ENCODE measurements at places on chromosomes 7 and 10.

DNA sequence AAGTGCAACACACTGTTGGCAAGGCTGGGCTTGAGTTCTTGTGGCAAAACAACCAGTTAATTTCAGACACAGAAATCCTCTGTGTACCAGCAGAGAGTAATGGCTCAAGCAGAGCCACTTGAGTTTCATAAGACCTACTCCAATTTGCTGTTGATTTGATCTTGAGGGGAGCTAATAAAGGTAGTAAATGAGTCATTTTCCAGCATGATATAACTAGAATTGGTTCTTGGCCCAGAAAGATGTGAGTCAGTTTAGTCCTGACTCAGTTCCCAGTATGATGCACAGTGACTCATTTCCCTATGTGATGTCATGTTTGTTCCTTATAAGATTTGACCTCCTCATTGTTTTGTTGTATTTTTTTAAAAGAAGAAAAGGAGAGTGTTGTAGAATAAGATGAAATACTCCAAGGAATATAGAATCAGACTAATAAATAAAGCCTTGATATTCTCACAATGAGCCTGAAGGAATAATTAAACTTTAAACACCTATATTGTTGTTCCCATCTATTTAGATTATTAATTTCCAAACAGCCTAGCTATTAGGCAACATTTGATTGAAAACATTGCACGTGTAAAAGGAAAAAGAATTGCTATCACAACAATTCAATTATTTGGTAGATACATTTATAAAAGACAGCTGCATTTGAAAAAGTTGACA is 186.2 kb downstream of the REEP3 start:
- peak; percentile 38 for DNase-seq

DNA sequence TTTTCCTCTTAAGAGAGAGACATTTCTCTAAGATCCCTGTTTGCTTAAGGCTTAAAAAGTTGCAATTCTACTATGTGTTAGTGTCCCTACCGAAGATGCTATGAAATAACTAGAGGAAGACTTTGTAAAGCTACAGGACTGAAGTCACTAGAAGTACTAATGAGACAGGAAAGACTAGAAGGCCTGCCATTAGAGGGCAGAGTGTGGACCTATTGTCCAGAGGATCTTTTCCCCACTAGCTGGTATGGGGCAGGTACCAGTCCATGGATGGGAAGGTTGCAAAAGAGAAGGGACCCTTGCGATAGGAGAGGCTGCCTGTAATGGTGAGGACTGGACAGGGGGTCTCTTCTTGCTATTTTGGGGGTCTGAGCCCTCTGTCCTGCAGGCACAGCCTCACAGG is 178.1 kb downstream of the TMEM178B start:
- no peak for DNase-seq

DNA sequence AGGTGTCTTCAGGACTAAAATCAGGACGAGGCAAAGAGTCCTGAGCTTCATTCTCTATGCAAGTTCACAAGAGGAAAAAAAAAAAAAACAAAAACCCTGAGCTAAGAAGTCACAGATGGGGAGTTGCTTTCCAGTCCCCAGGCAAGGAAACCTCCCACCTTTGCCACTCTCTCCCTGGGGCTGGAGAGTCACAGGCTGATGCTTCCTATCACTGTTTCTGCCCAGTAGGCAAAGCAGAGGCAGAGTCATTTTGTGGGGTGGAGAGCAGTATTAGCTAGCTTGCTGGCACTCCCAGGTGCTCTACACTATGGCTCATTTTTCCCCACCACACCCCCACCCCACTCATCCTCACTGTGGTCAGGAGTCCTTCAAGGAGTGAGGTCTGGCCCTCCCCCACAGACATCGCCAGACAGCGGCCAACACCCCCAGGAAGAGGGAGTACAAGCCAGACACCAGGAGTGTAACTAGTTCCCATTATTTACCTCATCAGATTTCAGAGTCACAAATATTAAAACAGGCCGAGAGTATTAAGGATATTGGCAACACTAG is 34.6 kb upstream of the UNC5B start:
- no peak for DNase-seq

DNA sequence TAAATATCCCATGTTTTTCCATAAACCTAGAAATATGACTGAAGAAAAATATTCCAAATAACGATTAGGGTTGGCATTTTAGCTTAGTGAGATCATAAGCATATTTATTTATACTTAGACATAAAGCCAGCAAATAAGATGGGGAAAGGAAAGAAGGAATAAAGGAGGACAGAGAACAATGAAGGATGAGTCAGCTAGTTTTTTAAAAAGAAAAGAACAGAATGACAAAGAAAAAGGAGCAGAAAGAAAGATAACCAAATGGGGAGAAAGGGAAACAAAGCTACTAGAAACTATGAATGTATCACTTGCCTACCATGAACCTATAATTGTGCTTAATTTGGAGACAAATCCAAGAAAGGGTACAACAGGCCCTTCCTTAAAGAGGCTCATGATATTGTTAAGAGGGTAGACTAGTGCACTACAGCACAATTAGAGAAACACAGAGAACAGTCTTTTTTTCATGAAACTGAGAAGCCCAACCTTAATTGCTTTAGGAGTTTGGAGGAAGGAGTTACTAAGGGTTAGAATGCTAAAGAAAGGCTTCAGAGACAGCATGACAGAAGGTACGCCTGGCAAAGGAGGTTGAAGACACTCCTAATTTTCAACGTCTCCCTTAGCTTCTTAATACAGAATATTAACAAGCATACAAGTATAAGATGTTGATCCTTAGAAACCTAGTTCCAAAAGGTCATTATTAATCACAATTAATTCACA is 23.9 kb downstream of the HERPUD2 start:
- DNase-seq: no peak

- DNase-seq: no peak
Observed at GRCh38 chr10:48796713-48797245, 112.1 kb downstream of the WDFY4 start.

- no peak for DNase-seq
Observed at GRCh38 chr10:114352653-114353298, 51.5 kb downstream of the AFAP1L2 start.

- DNase-seq: no peak
Observed at GRCh38 chr7:152176797-152177196, 151.3 kb downstream of the GALNT11 start.

Data from small intestine (tissue), 16 donors.